ENCODE measurements at places on chromosomes 2 and 18.

DNA sequence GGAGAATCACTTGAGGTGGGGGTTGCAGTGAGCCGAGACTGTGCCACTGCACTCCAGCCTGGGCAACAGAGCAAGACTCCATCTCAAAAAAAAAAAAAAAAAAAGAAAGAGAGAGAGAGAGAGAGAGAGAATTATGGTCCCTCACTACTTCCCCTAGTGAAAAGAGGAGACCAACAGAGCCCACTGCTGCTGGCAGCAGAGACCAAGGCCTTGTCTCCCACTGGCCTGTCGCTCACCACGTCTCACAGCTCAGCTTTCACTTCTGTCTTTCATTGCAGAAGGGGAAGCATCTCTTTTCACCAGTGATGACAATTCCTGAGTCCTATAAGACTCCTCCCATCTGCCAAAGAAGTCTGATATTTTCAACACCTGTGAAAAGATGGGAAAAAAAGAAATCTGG, 81.3 kb downstream of the CLHC1 start:
- DNase-seq: no peak

DNA sequence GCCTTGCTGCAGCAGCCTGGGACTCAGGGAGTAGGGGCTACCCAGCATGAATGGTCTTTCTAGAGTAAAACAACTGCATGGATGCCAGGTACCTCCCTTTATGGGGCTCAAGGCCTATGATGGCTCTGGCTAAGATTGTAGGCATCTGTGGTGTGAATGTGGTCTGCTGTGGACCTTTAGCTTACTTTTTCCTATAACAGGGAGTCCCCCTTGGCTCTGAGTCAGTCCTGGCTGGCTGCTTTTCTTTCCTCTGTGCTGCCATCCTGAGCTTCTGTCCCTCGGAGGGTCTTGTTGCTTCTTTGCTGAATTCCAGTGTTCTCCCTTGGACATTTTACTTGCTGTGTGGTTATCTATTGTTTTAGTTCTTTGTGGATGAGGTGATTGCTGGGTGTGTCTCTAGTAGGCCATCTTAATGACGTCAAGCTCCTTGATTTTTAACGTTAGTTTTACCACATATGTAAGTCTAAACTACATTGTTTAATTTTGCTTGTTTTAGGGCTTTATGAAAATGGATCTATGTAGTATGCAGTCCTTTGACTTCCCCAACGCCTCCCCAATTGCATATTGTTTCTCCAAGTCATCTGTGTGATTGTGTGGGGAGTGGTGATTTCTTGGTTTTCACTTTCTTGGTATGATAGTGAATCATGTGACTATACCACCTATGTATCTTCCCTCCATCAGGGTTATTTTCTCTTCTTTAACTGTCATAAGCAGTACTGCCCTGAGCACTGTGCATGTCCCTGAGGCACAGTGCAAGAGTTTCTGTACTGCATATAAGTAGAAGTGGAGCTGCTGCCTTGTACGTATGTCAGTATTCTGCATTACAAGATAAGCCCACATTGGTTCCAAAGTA, 92.4 kb downstream of the NCK2 start:
- DNase-seq: no peak

GRCh38 chr2:88754585-88755320, 63.3 kb downstream of the RPIA start:
- no peak for DNase-seq

GRCh38 chr2:69755862-69756467, 14.0 kb downstream of the ANXA4 start:
- no peak for DNase-seq

DNA sequence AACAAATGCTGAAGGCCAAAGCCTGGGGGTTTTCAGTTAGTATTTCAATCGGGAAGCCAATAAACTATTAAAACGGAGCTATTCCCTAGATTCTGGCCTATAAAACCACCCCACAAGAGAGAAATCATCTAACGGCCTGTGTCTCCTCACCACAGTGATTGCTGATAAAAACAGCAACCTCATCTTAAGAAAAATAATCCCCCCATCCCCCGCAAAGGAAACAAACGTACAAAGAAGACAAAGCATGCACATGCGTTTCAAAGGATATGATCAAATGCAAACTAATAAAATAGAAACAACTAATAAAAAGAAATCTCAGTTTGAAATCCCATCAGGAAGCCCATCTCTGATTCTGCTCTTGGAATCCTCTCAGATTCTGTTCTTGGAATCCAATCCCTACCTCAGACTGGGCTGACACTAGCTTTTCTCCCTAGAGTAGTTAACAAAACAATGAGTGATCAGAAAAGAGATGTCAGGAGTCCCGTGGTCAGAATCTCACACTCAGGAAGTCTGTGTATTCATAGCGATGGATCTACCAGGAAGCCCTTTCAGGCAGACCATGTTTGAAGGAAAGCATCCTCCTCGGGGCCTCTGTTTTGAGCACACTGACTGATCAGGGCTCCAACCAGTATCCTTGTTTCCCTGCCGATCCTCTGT, 150.7 kb downstream of the THADA start:
- no peak for DNase-seq

- DNase-seq: no peak
Observed at GRCh38 chr2:178513876-178514275, 33.6 kb downstream of the PLEKHA3 start.

- DNase-seq: no peak
Observed at GRCh38 chr2:162184359-162184758, 32.3 kb upstream of the GCG start.

DNA sequence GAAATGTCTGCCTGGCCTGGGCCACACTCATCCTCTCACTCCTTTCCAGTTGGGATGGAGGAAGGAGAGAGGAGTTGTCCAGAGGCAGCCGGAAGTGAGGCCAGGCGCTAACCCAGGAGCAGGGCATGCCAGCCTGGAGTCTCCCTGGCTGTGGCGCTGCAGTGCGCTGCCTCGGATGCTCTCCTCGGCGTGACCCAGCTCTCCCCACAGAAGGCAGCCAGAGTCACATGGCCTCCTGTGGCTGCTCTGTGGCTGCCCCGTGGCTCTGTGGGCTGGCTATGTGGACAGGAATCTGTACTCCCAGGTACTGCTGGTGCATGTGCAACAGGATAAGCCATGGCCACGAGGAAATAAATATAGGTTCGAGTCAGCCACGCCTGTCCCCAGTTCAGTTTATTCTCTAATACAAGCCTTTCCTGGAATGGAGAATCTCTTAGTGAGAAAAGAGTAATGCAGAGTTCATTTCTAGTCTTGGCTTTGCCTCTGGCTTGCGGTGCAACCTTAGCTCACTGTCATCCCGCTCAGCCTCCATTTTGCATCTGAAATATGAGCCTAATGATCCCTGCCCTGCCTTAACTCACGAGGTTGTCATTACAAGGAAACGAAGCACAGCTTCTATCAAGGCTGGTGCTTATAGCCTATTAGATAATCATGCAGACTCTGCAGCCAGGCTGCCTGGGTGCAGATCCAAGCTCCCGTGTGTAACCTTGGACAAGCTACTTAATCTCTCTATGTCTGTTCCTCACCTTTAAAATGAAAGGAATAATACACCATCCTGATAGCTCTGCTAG, 106.3 kb downstream of the ANTXR1 start:
- DNase-seq: no peak

GRCh38 chr2:42049221-42050009, 1.6 kb downstream of the PKDCC start:
- no peak for DNase-seq

GRCh38 chr2:121558329-121558728, 27.6 kb downstream of the RNU4ATAC start:
- DNase-seq: no peak

DNA sequence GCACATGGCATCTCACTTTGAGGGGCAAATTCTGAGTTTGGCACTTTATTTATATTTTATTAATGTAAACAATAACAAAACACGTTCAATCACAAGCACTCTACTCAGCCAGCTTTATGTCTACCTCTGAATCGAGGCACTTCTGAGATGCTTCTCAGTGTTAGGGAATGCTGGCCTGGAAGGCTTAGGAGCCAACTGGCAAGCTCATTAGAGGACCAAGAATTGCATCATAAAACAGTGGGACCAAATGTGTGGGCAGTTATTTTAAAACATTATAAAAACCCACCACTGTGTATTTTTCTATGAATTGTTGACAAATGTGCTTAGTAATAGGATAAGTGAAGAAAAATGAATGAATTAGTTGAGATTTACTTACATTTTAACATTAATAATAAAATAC, 46.8 kb upstream of the SMIM21 start:
- no peak for DNase-seq

DNA sequence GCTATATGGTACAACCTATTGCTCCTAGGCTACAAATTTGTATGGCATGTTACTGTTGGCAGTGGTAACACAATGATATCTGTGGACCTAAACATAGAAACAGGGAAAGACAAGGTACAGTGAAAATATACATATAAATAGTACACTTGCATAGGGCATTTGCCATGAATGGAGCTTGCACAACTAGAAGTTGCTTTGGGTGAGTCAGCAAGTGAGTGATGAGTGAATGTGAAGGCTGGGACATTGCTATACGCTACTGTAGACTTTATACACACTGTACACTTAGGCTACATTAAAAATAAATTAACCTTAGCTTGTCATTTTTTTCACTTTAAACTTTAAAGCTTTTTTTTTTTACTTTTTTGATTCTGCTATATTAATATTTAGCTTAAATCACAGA, 500.0 kb upstream of the SETBP1 start:
- DNase-seq: no peak

GRCh38 chr2:28360718-28361293, 31.9 kb upstream of the FOSL2 start:
- DNase-seq: no peak

DNA sequence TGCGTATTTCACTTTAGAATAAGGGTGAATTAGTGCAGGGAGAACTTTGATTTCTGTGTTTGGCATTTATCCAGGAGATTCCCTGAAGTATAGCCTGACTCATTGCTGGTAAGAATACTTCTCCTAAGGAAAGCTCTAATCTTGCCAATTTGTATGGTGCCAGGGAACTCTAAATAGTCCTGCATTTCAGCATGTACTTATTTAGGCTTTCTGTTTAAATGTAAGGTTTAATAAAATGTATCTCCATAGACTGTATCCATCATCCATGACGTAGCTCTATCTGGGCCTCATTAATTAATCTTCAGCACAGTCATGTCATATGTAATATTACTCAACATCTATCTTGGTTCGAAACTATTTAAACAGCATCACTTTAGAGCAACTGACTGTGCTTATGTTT, 127.7 kb downstream of the DOK6 start:
- DNase-seq: no peak

GRCh38 chr18:3594760-3595368, 144.9 kb downstream of the TGIF1 start:
- DNase-seq: peak; percentile 43

GRCh38 chr2:111106706-111107105, 14.0 kb upstream of the BCL2L11 start:
- DNase-seq: no peak

DNA sequence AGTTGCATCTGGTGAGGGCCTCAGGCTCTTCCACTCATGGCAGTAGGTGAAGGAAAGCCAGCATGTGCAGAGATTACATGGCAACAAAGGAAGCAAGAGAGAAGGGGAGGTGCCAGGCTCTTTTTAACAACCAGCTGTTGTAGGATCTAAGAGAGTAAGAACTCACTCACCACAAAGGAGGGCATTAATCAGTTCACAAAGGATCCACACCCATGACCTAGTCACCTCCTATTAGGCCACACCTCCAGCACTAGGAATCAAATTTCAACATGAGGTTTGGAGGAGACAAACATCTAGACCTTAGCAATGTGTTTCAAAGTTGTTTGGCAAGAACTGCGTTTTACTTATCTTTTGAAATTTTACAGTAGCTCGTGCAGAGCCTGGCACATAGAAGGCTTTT, 20.5 kb upstream of the REG3A start:
- no peak for DNase-seq

DNA sequence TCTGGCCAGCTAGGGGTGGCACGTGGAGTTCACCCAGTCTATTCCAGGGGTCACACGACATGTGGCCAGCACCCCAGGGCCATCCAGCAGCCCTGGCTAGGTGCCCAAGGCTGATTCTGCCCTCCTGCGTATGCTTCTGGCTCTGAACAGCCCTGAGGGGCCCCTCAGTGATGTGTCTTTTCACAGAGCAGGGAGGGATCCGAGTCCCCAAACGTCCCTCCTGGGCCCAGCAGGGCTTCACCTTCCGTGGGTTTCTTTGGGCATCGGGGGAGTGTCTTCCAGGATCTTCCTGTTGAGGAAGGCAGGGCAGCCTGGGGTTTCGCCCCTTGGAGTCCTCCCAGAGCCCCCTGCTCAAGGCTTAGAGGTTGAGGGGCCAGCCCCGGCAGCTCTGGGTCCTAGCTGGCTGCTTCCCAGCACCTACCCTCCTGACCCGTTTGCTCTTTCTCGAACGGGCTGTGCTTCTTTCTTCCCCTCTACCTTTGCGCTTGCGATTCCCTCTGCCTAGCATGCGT, 165.9 kb downstream of the DYSF start:
- DNase-seq: no peak

DNA sequence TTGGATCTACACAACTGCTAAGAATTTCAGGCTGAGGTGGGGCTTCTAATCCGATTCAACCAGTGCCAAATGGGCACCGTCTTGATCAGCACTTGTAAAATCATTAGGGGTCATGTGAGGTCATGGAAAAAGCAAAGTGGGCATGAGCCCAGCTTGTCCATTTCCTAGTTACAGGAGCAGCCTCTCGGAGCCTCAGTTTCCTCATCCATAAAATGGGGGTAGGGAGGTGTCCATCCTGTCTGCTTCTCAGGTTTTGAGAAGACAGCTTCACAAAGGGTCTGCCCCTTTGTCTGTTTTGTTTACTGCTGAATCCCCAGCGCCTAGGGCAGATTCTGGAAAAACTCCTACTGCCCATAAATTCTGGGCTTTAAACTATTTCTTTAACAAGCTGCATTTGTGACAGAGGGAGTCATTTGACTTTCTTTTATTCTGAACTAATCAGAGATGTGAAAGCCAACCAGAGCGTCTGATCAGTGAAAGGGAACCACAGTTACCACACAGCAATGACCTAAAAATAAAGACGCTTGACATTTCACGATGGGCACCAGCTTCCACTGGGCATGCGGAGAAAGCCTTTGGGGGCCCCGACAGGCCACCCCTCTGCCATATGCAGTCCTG, 38.9 kb downstream of the DNMT3A start:
- DNase-seq: no peak

DNA sequence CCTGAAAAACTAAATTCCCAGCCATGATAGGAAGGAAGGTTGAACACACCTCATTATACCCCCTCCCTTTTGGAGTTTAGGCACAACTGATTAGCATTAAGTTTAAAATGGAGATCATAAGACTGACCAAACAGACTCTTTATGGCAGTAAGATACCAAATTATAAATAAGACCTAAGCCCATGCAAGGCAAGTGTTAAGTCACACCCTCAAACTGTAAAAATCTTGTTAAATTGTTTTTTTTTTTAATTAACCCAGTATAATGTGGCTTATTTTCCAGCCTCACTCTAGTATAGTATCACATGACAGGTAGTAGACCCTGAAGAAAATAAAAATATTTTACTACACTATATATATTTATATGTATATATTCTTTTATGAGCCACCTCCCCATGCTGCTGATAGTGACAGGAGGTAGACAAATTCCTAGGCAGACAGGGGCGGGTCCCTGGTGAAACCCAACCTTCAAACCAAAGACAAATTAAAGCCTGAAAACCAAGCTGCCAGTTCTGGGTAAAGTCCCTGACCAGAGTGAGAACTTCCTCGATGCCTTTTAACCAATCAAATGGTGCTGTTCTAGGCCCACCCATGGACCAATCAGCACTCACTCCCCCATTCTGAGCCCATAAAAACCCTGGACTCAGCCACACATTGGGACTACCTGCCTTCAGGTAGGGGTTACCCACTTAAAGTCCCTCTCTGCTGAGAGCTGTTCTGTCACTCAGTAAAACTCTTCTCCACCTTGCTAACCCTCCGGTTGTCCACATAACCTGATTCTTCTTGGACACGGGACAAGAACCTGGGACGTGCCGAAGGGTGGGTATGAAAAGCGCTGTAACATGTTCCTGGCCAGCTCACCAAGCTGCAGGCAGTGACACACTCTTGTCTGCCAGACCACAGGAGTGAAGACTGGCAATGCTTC, 123.9 kb upstream of the B3GNT2 start:
- no peak for DNase-seq

Data from putamen (tissue), 1 donor.